AG04450 (cell line): ENCODE measurements at places on chromosomes 7 and 10.

- no peak for DNase-seq
Measured at GRCh38 chr7:3112479-3113134, 68.9 kb upstream of the CARD11 start.

DNA sequence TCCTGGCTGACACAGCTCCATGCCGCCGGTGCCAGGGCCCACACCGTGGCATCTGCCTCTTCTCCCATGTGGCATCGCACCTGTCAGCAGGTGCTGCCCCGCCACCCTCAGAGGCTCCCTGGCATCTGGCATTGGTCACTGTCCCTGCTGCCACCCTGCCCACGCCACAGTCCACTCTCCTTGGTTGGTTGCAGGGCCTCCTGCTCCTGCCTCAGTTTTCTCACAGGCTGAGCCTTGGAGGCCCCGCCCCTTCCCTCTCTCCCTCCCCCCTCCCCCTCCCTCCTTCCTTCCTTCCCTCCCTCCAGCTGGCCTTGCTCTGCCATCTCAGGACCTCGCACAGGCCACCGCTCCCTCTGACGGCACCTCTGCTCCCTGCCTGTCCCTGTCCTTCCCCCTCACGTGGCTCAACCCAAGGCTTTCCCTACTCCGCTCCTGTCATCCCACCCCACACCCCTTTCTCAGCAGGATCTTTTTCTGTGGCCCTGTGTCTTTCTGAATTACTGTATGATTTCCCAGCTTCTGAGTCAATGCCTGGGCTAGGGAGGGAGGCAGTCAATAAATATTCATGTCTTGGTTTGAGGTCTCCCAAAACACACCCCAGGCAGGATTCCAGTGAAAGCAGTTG lies 87.4 kb downstream of the INPP5A start:
- DNase-seq: no peak

DNA sequence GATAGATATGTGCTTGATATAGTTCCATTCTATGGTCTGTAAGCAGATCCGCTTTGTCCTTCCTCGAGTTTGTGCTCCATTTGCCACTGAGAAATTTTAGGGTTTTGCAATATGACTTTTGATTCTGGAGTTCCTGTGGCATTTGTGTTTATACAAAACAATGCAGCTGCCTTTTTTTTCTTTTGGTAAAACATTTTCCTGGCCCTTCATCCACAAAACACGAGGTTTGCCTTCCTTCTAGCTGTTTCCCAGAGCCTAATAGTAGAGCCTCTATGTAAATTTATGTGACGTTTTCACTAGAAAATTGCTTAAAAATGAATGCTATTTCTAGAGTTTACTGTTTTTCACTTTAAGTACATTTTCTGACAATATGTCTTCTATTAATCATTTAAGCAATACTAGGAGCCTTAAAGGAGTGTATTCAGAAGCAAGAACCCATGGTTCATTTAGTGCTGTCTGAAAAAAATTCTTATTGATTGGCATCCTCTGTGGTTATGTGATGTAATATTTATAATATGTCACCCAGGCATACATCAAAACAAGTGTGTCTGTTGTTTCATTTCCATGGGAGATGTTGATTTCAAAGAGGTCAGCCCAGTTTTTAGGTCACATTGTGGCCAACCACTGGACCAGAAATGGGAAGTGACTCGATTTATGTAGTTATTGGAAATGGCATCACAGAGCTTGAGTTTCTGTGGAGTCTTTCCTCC lies 618.3 kb downstream of the LRMDA start:
- DNase-seq: no peak

DNA sequence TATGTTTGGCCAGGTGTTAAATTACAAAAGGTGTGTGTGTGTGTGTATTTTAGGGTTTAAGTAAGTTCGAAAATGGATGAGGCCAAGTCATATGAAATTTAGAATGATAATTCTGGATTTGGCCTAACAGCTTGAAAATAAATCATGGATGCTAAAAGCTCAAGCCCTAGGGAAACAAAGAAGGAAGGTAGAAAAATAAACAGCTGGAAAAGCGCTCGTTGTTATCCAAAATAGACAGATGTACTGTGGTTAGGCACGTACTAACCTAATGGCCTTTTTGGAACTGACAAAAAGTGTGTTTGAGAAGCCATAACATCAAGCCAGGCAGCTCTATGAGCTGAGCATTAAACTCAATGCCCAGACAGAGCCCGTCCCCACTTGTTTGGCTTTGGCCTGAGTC lies 17.5 kb upstream of the PALS2 start:
- no peak for DNase-seq

DNA sequence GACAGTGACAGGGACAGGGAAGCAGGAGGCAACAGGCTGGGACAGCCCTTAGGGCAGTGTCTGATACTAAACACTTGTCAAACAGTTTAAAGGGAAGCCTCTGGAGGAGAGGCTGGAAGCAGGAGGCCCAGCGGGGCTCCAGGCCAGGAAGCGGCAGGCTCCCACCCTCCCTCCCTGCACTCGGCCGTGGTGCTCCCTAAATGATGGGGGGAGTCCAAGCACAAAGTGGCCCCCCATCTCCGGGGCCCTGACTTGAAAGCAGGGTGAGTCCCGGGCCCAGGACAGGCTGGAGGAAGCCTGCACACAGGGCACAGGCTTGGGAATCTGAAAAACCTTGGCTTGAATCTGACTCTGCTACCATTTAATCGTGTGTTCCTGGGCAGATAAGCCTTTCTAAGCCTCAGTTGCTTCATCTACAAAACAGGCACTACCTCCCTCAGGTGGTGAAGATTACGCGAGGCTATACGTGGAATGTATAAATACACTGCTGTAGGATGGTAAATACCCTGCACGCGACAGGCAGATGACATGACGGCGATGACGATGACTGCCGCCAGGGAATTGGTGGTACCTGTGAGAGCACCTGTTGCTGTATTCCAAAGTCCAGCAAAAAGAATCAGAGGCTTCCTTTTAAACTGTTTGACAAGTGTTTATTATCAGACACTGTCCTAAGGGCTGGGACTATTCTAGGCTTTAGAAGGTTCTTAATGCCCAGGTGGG lies 34.1 kb downstream of the GBX1 start:
- no peak for DNase-seq

- DNase-seq: no peak
Measured at GRCh38 chr10:79601939-79602338, 8.8 kb upstream of the SFTPA1 start.

DNA sequence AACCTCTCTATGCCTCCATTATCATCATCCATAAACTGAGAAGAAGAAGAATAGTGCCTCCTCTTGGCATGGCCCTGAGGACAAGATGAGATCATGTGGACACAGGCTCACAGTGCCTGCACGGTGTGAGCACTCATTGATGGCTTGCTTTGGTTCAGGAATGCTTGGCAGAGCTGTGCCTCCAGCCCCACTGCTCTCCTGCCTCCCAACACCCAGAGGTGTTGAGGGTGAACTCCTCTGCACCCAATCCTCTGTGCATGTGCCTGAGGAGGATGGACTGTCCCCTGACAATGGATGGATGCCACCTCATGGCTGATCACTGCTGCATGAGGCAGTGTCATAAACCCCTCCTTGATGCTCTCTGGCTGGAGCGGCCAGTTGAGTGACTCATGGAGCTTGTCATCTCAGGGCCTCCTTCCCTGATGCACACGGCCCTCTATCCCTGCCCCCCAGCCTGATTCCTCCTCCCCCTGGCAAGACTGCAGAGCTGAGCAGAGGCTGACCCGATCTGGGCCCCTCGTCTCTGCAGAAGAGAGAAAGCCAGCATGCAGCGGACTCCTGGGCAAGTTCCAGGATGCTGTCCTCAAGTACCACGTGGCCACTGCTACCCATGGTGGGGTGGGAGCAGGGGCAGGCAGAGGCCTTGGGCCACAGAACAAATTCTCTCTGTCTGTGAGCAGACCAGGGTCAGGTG lies 136.3 kb downstream of the KCNMA1 start:
- DNase-seq: peak; percentile 63

DNA sequence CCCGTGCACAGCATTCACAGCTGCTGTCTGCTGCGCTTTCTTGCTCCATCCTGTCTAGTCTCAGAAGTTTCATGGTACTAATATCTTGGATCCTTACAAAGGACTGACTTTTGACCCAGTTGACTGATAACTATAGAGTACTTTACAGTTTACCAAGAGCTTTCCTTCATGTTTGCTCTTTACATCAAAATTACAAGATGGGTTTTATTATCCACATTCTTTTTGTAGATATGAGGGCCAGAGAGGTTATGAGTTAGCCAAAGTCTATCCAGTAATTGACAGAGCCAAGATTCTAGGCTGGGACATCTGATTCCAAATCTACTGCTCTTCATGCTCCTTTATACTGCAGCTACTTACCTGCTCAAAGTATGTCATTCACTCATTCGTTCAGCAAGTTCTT lies 218.2 kb downstream of the AUTS2 start:
- no peak for DNase-seq

DNA sequence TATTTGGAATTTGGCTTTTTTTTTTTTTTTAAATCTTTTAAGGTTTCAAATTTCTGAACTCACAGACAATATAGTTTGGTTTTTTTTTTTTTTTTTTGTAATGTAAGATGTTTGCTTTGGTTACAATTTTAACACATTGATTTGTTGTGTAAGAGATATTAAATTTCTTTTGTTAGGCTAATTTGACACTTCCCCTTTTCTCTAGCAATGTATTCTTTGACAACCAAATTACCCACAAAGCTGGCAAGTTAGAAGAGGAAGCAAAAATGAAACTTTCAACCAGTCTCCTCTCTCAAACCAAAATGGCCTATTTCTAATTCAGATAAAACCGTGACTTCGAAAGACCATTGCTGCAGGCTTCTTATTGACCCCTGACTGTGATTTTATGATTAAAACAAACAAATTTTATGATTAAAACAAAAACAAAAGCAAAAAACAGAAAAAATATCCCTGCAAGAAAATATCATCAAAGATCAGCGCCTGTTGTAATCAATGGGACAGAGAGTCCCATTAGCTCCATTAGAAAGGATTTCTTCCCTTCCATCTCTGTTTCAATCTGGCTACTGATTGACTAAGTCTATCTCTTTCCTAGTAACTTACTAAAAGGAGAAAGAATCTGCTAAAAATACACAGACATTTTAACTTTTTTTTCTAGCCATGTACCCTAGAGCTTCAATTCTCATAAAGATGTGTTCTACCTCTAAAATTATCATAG lies 489.2 kb downstream of the MDFIC start:
- DNase-seq: no peak
